NCI-H1417 treated with DMSO at 0.1 percent for 48 hours (cell line): ENCODE measurements at places on chromosomes 16 and 17.

DNA sequence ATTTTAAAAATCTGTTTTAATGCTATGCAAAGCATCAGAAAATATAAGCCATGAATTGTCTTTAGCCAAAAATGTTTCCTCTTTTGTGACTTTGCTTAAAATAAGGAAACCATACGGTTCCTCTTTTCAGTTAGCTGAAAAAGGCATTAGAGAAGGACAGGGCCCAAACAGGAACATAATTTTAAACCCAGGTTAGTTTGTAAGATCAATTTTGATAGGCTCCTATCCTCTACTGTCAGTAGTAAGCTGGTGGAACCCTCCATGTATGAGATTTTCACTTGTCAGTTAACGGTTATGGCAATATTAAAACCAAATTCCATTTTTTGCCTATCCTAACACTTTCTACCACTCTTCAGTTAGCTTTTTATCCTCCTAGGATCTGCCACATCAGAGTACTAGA lies 4.3 kb downstream of the EVI2B start:
- DNase-seq: no peak

- no peak for DNase-seq
These were observed 65.9 kb upstream of the SDK2 start for GRCh38 chr17:73710095-73710592.

- no peak for DNase-seq
These were observed 830 bp downstream of the SPACA3 start for GRCh38 chr17:32992321-32993033.

- no peak for DNase-seq
These were observed 10.9 kb downstream of the FLII start for GRCh38 chr17:18247613-18248001.

DNA sequence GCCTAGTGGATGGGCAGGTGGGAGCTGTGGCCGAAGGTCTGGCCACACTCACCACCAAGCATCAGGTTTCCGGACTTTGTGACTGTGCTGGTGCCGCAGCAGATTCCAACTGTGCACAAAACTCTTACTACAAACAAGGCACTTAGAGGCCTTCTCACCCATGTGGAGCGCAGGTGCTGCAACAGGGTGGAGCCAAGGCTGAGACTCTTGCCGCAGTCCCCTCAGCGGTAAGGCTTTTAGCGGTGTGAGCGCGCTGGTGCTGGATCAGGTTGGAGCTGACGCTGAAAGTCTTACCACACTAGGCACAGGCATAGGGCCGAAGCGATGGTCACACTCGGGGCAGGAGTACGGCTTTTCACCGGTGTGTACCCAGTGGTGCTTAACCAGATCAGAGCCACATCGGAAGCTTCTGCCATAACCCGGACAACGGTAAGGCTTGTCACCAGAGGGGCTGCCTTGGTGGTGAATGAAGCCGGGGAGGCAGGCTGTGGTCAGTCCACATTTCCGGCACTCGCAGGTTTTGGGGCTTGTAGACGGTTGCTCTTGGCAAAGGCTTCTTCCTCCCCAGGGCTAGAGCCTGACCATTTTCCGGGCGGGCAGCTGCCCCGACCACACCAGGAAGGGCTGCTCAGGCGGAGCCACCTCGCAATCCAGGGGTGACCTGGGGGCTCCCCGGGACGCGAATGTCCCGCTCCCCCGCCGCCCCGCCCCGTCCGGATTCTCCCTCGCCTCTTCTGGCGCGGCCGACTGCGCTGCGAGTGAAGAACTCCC lies 1.0 kb upstream of the ARMC5 start:
- DNase-seq: no peak

DNA sequence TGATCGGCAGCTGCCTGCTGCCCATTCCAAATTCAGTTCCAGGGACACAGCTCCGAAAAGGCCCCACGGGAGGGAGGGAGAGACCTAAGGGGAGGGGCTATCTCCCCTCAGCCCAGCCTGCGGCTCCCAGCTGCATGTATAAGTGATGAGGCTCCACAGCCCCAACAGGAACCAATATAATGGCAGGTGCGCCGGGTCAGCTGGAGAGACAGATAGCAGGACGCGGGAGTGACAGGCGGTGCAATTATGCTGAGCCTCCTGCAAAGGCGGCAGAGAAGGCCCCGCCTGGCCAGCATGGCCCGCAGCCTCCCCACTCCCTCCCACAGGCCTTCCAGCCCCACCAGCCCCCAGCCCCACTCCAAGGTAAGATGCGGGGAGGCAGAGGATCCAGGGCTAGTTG lies 8.1 kb upstream of the C1QL1 start:
- no peak for DNase-seq

DNA sequence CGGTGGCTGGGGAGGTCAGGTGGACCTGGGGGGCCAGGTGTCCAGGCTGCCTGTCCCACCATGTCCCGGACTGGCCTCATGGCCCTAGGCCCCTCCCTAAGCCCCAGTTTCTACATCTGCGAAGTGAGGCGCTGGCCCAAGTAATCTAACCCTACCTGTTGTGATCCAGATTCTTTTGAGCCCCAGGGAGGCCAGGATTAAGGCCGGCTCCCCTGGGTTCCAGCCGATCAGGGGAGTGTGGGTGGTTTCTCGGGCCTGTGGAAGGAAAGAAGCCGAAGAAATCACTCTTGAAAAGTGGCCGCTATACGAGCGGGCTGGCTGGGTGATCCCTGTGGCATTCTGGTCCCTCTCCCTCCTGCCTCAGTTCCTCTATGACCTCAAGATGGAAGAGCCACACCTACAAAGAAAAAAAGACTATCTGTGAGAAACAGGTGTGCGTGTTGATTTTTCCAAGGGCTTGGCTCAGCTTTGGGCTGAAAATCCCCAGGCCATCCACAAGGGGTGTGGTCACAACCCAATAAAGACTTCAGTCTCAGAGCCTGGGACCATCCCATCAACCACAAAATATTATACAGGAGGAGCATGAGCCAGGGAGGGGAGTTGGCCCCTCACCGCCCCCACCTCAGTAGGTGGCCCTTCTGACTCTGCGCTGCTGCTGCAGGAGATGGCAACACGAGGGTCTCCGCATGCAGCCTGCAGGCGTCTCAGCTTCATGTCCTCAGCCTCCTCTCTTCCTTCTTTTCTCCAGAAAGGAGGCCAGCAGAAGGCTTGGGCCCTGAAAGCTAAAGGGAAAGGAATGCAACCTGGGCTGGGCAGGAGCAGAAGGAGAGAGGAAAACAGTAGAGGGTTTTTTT lies 20.3 kb downstream of the GPR142 start:
- DNase-seq: no peak

- DNase-seq: no peak
These were observed 13.3 kb upstream of the PAFAH1B1 start for GRCh38 chr17:2580151-2580550.

- DNase-seq: no peak
These were observed 96.9 kb downstream of the ZNF778 start for GRCh38 chr16:89314357-89314756.
